ENCODE measurements at places on chromosomes 11 and 22.
A peak's percentile ranks its signal among the peaks of the same experiment; 100 is the strongest.

DNA sequence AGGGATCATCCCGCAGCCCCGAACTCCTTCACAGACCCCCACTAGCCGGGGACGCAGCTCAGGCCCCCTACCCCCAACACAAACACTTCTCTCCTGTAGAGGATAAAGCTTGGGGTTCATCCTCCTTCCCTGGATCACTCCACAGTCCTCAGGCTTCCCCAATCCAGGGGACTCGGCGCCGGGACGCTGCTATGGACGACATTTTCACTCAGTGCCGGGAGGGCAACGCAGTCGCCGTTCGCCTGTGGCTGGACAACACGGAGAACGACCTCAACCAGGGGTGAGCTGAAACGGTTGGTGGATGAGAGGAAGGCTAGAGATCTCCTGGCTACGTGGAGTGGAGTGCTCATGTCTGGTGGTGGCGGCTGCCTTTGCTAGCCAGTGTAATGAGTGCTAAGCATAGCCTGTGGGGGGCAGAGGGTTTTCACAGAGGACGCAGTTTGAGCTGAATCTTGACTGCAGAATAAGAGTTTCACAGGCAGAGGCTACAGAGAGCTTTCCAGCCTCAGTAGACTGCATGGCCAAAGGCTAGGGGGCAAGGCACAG lies 580 bp downstream of the ILK start:
- DNase-seq: peak; percentile 77

GRCh38 chr22:22857607-22858558 lies 29.7 kb upstream of the IGLL5 start:
- no peak for DNase-seq

DNA sequence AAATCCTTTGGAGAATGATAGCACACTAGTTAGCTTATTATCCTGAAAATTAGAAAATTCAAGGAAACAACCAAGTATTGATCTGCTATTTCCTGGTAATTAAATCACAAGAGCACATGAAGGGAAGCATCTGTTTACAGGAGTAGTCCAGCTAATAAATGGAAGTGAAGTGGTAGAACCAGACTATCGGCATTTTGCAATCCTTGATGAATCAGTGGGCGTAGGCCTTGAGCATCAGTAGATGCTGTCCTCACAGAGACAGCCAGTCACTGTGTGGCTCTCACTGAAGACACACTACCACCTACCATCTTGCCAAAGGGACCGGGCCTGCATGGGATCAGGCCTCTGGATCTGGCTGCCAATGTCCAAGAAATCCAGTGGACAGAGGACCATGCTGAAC lies 69.8 kb downstream of the FBLN1 start:
- DNase-seq: no peak

DNA sequence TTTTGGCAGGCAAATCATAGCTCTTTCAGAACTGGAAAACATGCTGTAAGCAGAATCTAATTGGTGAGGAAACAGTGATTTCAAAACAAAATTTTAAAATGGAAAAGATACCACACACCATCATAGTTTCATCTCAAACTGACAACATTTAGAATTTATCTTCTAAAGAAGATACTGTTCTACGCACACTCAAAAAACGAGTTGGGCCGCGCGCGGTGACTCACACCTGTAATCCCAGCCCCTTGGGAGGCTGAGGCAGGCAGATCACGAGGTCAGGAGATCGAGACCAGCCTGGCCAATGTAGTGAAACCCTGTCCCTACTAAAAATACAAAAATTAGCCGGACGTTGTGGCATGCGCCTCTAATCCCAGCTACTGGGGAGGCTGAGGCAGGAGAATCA lies 44.2 kb upstream of the ADSL start:
- no peak for DNase-seq

GRCh38 chr11:79170321-79170720 lies 270.5 kb downstream of the TENM4 start:
- no peak for DNase-seq

Data from right hindlimb (tissue), 1 donor.